Hepatocyte (in vitro differentiated cells): ENCODE measurements at places on chromosomes 5 and 9. TPM values are rescaled to one million over a fixed set of nuclear protein-coding genes. Genes with fewer than 3 reads are reported as not detected.

Gene SPINK6
- not detected in 2 replicates for total RNA-seq

Gene IFNK
- total RNA-seq: not detected in 2 replicates

Gene ACTBL2
- 0.16 and 0.83 TPM in 2 replicates for total RNA-seq

Gene CYLC2
- not detected in 2 replicates for total RNA-seq
